ENCODE measurements at places on chromosomes 6 and 20. TPM values are rescaled to one million over a fixed set of nuclear protein-coding genes. Genes with fewer than 3 reads are reported as not detected.

DNA sequence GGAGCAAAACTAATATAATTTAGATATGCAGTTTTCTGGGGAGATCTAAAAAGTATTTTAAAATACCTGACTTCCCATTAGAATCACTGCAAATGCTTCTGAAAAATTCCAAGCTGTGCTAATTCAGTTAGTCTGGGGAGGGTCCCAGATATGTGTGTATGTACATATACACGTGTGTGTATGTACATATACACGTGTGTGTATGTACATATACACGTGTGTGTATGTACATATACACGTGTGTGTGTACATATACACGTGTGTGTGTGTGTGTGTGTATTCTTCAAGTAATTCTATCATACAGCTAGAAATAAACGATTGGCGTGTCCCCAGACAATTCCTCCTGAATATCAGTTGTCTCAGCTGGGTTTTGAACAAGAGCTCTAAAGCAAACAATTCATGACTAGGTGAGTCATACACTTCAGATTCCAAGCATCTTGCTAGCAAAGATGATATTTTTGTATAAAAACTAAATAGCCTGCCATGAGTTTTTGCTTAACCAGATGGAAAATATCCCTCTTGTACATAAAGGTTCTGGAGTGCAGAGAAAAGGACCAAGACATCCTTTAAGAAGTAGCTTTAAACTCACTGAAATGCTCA lies 58.2 kb downstream of the SPACA1 start:
- DNase-seq = no peak

GRCh38 chr6:3290149-3290930 lies 31.6 kb downstream of the PSMG4 start:
- DNase-seq = no peak

DNA sequence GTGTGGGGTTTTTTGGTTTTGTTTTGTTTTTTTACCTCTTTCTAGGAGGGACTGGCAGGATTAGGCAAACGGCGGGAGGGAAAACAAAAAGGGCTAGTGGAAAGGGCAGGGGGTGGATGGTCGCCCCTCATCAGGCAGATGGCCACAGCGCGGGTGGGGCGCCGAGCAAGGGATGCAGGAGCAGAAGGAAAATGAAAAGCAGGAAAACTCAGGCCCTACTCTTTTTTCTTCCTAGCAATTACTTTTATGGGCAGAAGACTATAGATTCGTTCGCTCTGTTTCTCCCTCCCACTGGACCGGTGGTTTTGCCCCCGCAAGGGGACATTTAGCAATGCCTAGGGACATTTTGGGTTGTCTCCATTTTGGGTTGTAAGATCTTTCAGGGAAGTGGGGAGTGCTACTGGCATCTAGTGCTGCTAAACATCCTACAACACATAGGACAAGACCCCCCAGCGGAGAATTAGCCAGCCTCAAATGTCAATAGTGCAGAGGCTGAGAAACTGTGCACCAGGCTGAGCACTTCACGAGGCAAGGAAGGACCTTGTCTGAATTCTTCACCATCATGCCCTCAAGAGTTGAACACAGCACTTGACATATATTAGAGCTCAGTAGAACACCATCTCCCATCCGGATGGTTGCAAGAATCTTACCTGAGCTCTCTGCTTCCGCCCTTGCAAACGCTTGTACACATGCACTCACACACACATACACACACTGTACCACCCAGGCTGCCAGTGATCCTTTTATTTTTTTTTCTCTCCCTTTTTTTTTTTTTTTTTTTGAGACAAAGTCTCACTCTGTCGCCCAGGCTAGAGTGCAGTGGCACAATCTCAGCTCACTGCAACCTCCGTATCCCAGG lies 4.8 kb upstream of the ZMYND8 start:
- DNase-seq = no peak

Gene HLA-DQA1
- polyA plus RNA-seq = 4.2 TPM

DNA sequence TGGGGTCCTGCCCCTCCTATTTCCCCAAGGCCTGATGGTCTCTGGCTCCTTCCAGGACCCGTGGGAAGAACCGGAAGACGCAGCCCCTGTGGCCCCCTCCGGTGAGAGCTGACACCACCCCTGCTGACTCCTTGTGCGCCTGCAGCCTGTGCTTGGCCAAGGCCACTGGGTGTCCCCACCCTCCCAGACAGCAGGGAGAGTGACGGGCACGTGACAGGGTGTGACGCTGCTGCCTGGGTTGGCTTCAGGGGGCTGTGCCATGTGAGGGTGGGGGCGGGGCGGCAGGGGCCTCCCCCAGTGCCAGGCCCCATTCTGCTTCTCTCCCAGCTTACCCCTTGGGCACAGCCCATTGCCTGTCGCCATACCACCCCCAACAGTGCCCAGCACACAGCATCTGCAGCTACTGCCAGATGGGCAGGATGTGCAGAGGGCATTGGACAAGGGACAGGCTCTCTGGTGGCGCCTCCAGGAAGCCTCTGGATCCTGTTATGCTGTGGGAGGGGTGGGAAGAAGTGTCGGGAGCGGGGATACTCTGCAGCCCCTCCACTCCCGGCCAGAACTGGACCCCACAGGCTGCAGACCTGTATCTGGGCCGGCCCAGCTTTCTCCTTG lies 2.9 kb downstream of the BIRC7 start:
- DNase-seq = no peak

Gene FOXC1
- 3.0 TPM for polyA plus RNA-seq

DNA sequence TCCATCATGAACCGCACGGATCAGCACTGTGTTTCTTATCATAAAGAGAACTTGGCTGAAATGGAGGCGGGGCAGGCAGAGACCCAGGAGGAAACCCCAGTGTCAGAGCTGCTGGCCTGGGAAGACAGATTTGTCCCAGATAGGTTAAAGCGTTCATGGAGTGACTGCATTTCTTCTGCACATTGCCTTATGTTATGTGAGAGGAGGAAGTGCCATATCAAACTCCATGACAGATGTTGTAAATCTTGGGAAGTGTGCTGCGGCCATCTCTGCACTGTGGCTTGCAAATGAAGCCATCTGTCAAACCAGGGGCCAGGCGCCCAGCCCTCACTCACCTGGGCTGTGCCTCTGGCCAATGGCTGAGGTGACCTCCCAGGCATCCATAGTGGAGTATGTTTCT lies 163.0 kb downstream of the SLC24A3 start:
- no peak for DNase-seq

GRCh38 chr6:156719395-156719719 lies 57.8 kb upstream of the ARID1B start:
- DNase-seq = no peak

Gene SUMO4
- polyA plus RNA-seq = 0.59 TPM

Gene OR11A1
- polyA plus RNA-seq = not detected

DNA sequence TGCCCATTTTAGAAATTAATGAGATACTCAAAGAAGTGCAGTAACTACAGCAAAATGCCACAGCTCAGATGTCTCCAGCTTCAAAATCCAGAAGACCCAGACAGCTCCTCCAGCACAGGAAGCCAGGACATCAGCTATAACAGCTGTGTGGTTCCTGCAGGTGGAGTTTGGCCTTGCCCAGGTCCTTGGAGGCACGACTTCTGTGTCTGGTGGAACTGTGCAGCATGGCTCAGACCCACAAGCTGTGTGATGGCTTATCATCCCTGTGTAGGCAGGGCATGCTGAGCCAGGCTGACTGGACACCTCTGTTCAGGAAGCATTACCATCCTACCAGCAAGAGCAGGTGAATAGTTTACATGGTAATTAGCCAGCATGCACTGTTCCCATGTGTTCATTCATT lies 26.5 kb upstream of the CD93 start:
- no peak for DNase-seq

Gene SNAI1
- 8.5 TPM for polyA plus RNA-seq

DNA sequence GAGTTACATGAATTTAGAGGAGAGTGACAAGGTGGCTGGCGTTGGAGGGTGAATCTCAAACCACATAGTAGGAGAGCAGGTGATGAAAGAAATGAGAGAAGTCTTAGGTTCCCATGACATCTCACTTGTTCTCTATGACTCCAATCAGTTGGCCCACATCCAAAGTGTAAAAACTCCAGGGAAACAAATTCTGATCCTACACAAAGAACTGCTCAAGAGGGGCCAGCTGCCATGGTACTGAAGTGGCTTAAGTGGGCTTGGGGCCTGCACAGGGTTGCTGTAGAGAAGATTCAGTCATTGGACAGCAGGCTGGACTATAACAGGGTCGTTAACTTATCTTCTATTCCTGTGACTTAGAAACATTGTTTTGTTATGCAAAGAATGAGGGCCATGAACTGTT lies 7.6 kb upstream of the ADGRF4 start:
- DNase-seq = no peak

DNA sequence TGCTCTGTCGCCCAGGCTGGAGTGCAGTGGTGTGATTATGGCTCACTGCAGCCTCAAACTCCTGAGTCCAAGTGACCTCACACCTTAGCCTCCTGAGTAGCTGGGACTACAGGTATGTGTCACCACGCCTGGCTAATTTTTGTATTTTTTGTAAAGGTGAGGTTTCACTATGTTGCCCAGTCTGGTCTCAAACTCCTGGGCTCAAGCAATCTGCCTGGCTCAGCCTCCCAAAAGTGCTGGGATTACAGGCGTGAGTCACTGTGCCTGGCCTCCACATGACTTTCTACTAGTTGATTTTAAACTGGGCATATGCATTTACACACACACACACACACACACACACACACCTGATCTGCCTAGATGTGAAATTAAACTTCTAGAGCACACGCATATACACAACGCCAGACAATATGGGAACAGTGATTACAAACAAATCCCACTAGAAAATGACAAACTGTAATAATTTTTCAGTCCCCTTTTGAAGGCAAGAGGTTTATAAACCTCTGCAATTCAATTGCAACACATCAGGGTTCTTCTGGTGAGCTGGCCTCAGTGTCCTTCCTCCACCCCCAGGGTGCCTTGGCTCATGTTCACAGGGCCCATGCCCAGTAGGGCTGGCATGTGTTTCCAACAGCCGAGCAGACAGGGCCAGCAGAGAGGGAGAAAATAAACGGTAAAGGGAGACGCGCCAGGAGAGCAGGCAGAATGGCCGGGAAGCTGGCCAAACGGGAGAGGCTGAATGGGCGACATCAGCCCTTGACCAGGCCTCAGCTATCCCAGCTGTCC lies 31.2 kb downstream of the PARD6B start:
- DNase-seq = peak; percentile 68

- DNase-seq = no peak
Measured at GRCh38 chr6:159871906-159872305, 18.9 kb upstream of the MAS1 start.

DNA sequence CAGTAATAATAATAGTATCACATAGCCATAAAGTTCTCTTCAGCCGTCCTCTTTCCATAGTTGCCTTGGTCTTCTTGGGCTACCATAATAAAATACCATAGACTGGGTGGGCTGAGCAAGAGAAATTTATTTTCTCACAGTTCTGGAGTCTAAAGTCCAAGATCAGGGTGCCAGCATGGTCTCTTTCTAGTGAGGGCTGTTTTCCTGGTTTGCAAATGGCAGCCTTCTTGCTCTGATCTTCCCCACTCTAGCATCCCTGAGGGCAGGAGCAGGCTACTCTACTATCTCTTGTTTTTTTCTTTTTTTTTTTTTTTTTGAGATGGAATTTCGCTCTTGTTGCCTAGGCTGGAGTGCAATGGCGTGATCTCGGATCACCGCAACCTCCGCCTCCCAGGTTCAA lies 8.2 kb upstream of the BEND3 start:
- no peak for DNase-seq

Gene TMX4
- 22.0 TPM for polyA plus RNA-seq

All from muscle of back (tissue), 13 donors.